GM12878 (cell line): ENCODE measurements at places on chromosomes 3 and 15. TPM values are rescaled to one million over a fixed set of nuclear protein-coding genes. Genes with fewer than 3 reads are reported as not detected.

The ALDH1A2 gene
- total RNA-seq: 0.53 and 0.92 TPM in 2 replicates

The ROBO1 gene
- 1.7 and 1.8 TPM in 2 replicates for total RNA-seq

DNA sequence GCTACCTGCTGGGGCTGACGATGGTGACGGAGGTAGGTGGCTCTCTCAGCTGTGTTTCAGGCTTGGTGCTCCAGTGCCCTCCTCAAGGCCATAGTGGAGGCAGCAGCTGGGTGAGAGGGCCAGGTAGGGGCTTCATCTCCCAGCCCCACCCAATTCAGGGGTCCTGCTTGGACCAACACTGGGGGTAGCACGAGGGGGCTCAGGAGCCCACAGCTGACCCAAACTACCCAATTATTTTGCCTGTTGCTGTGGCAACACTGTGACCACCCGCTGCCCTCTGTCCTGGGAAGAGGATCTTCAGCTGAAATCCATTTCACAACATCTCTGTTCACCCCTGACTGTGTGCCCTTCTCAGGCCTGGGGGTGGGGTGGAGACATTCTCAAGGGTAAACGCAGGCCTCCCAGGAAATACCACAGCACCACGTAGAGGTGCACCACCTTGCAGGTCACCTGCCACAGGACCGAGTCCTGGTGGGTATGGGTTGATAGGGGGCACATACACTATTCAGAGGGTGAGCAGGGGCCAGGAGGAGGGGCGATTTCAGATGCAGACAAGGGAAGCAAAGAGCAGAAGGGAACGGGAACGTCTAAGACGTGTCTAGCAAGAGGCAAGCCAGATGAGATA is 62.7 kb downstream of the GRIP2 start:
- no peak for DNase-seq

DNA sequence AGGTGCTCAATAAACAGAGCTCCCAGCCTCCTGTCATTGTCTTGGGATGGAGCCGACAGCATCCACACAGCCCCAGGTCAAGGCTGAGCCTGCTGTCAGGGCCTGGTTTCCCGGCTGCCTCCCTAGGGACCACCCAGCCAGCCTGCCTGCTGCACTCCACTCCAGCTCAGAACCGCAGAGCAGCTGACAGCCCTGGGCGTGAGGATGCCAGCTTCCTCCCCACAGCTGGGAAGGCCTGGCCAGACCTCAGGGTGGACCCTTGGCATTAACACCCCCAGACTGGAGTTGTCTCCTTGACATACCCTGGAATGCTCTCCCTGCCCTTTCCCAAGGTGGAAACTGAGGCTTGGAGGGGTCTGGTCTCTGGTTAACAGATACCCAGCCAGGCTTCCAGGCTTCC is 112.0 kb downstream of the WNT7A start:
- no peak for DNase-seq

DNA sequence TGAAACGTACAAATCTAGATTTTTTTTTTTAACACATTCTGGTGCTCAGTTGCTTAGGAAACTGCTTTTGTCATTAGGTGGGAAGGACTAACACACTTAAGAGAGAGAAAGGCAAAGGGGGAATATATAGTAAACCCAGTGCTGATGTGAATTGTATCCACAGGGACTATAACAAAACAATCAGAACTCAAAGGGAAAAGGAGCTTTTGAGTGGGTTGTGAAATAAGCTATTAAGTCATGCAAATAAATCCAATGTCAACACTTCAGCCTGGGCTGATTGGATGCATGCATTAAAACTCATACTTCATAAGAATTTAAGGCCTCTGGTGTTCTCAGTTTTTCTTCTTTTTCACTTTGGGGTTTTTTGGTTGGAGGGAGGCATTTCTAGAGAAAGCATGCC is 628.9 kb downstream of the FHIT start:
- no peak for DNase-seq

- no peak for DNase-seq
Measured at GRCh38 chr3:9901967-9902366, 681 bp upstream of the IL17RE start.

- no peak for DNase-seq
Measured at GRCh38 chr15:81117136-81117535, 16.9 kb upstream of the CFAP161 start.

- no peak for DNase-seq
Measured at GRCh38 chr3:79954756-79955155, 187.0 kb upstream of the ROBO1 start.

- no peak for DNase-seq
Measured at GRCh38 chr3:11390411-11391131, 118.4 kb downstream of the ATG7 start.

DNA sequence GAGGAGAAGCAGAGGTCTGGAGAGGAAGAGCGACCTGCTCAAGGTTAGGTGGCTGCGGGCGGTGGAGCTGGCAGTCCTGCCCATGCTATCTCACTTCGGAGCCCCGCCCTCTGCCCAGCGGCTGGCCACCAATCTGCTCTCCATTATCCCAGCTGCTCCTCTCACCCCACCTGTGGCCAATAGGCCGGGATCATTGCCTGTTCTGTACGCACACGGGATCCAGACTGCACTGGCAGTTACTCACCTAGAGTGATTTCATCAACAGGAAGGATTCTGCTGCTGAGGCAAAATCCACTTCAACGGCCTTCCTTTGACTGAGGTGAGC is 100.6 kb downstream of the TLE3 start:
- no peak for DNase-seq

DNA sequence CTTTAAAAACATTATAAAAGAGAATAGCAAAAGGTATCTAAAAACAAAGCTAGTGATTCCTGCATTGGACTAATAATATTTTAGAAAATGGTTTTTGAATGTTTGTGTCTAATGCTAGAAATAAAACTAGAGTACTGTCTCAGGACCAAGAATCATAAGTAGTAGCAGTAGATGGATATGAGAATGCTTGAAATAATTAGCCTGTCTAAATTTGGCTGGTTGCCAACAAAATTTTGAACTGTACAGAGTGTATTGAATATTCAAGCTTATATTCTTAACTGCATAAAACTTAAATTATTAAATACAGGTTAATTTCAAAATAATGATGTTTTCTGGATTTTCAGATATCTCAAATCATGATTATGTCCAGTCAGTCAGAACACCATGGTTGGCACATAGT is 14.0 kb downstream of the ABHD5 start:
- DNase-seq: no peak

DNA sequence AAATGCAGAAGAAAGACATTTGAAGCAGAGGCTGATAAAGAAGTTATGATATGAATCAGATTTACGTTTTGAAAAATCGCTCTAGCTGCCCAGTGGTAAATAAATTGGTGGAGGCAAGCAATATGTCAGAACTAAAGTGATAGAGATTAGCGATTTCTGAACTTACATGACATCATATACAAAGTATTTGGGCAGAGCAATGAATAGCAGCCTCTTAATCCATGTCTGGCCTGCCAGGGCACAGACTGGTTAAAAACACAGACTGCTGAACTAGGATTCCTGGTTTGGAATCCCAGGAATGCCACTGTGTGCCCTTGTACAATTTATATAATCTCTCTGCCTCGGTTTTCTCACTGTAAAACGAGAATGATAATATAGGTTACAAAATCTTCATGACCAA is 243.1 kb upstream of the SETMAR start:
- no peak for DNase-seq

GRCh38 chr15:92091155-92091734 is 237.7 kb downstream of the SLCO3A1 start:
- no peak for DNase-seq

DNA sequence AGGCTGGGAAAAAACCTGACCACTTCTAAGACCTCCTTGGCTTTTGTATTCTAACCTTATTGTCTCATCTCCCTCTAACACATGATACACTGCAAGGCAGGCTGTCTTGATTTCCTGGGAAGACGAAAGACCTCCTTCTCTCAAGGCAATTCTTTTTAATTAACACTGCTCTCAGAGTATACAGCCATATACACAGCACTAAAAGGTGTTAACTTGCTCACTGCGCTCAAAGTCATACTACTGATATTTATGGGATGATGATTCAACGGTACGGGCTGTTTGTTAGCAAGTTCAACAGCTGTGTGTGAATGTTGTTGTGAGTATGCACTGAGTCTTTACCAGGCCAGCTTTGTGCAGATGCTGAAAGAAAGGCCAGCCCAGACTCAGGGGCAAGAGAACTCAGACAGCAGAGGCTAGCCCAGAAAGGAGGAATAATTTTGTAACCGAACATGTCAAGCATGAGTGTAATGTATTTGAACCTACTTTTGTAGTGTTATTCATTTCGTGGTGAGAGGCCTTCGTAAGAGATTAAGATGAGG is 229.9 kb downstream of the IL5RA start:
- DNase-seq: no peak
